ENCODE measurements at places on chromosomes 1 and 21. TPM values are rescaled to one million over a fixed set of nuclear protein-coding genes. Genes with fewer than 3 reads are reported as not detected.

Gene BMP8B
- total RNA-seq: not detected

- DNase-seq: peak; percentile 40
These were observed 615 bp downstream of the KRTAP10-5 start for GRCh38 chr21:44579833-44580144.

Gene MYBPHL
- not detected for total RNA-seq

- DNase-seq: no peak
These were observed 8.3 kb downstream of the CNR2 start for GRCh38 chr1:23904748-23905357.

DNA sequence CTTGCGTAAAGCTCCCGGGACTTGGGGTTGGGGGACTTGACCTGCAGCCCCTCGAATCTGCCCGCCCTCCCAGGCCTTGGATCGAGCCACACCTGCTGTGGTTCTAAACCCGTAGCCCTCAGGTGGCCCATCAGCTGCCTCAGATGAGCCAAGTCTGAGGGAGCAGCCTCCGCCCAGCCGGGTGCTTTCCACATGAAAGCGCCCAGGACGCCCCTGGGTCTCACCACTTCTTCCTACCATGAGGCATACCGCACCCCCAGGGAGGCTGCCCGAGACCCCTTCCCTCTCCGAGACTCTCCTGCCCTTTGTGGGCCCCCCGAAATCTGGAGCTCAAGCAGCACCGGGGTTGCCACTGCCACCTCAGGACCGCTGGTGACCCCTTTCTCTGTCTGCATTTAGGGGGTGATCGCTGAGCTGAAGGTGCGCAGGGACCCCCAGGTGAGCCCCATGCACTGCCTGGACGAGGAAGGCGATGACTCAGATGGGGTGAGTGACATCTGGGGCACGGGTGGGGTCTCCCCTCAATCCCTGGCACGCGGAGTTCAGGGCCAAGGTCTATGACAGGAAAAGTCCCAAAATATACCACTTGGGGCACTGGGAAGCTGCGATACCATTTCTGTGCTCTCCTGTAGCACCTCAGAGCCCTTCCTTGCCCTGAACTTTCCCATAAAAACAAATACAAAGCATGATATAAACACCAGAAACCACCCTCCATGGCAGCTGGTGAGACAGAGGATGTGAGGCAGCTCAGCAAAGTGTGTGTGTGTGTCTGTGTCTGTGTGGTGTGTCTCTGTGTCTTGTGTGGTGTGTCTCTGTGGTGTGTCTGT is 68.5 kb downstream of the SLC19A1 start:
- DNase-seq: no peak

Gene OR2T29
- total RNA-seq: not detected

GRCh38 chr1:8733484-8733883 is 84.0 kb downstream of the RERE start:
- no peak for DNase-seq

Gene LHX8
- not detected for total RNA-seq

GRCh38 chr1:181110013-181110412 is 21.5 kb downstream of the IER5 start:
- DNase-seq: no peak

DNA sequence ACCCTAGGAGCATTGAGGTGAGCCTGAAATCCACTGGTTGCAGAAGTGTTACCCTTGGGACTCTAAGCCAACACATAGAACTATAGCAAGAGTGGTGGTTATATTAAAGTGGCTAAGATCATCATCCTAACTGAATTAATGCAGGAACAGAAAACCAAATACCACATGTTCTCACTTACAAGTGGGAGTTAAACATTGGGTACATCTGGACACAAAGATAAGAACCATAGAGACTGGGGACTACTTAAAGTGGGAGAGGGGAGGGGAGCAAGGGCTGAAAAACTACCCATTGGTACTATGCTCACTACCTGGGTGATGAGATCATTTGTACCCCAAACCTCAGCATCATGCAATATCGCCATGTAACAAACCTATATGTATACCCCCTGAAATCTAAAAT is 100.0 kb downstream of the SLC25A24 start:
- DNase-seq: no peak

GRCh38 chr1:73980324-73981040 is 217.5 kb downstream of the LRRIQ3 start:
- DNase-seq: no peak

Gene PLEKHA6
- total RNA-seq: 0.26 TPM

DNA sequence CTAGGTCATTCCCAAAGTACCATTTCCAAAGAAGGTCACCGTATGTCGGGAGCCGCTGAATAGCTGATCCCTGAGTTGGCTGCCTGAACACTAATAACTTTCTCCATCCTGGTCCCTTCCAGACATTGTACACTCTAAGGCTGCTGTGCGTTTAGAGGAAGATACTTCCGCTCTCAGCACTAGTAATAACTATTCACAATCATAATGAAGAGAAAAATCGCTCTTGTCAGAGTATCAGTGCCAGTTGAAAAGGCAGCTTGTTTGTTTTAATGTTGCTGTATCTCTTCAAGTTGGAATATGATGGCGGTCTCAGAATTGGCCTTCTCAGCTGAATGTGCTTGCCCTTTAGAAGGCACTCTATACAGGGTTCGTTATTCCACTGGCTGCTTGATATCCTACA is 43.5 kb downstream of the TGFB2 start:
- no peak for DNase-seq

- no peak for DNase-seq
These were observed 41.4 kb upstream of the CACYBP start for GRCh38 chr1:174958396-174958795.

GRCh38 chr1:160951443-160952128 is 3.0 kb downstream of the ITLN2 start:
- DNase-seq: no peak

- DNase-seq: no peak
These were observed 156.6 kb upstream of the RAB4A start for GRCh38 chr1:229114315-229114714.

Gene AJAP1
- total RNA-seq: 0.35 TPM

Gene CFHR5
- not detected for total RNA-seq

Gene UBE2U
- not detected for total RNA-seq

- DNase-seq: no peak
These were observed 64.6 kb downstream of the RHOU start for GRCh38 chr1:228799924-228800323.

GRCh38 chr1:66231217-66231616 is 302.7 kb upstream of the SGIP1 start:
- no peak for DNase-seq

DNA sequence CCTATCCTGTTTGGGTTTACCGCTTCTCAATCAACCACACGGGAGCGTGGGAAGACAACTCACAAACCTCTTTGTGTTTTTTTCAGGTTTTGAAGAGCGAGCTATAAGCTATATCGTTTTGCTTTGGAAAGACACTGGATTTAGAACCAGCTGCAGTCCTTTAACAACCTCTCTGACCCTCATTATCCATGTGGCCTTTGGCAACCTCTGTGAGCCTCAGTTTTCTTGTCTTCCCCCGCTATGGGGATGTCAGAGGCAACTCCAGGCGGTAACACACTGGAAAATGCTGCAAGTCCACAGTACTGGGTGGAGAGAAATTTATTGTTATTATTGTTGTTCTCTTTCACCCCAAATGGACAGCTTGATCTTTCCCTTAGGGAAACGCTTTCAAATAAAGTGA is 100.0 kb downstream of the ETS2 start:
- no peak for DNase-seq

Gene LCE1A
- not detected for total RNA-seq

Gene CRP
- not detected for total RNA-seq

GRCh38 chr1:40620150-40620549 is 45.3 kb downstream of the RIMS3 start:
- no peak for DNase-seq

DNA sequence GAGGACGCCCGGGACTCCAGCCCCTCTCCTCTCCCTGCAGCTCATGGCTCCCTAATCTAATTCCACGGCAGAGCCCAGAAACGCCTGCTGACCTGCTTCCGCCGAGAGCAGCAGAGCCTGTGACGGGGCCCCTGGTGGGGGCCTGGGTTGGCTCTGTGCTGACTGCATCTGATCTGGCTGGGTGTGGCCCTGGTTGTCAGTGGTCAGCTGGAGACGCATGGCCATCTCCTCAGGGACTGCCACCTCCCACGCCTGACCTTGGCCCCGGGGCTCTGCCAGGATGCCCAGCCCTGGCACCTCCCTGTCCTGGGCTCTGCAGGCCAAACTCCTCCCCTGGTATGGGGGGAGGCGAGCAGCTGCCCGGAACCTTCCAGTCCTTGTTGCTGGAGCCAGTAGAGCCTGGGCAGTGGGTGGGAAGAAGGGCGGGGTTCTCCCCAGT is 1.1 kb upstream of the PLCH2 start:
- DNase-seq: no peak

Gene OR2W3
- 0.52 TPM for total RNA-seq

DNA sequence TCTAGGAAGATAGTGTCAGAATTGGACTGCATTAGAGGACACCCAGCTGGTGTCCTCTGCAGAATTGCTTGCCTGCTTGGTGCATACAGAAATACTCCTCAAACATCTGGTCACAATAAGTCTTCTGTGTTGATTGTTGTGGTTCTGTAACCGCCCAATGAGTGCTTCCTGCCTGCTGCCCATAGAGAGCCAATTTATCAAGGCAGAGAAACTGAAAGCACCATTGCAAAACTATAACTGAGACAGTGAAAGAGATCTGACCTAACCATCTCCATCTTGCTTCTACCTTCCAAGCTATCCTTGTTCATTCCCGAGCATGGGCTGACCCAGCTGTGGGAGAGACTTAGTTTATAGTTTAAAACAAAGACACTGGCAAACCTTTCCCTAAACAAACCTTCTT is 462.4 kb upstream of the RGS18 start:
- DNase-seq: no peak

All from osteocyte (in vitro differentiated cells).